ENCODE measurements at places on chromosomes 11 and 22.

DNA sequence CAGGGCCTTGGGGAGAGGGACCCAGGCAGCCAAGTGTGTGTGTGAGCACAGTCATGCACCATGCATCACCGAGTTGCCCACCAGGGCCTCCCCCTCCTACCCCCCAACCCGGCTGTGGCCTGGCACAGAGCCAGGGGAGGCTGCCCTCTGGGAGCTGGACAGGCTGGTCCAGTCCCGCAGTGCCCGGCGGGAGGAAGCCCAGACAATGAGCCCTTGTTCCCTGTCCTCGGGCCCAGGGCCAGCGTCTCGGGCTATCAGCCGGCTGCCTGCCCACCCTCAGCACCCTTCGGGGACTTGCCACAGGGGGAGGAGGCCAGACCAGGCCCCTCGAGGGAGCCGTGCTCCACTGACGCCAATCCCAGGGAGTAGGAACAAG is 4.5 kb downstream of the LRRC75B start:
- DNase-seq = no peak

DNA sequence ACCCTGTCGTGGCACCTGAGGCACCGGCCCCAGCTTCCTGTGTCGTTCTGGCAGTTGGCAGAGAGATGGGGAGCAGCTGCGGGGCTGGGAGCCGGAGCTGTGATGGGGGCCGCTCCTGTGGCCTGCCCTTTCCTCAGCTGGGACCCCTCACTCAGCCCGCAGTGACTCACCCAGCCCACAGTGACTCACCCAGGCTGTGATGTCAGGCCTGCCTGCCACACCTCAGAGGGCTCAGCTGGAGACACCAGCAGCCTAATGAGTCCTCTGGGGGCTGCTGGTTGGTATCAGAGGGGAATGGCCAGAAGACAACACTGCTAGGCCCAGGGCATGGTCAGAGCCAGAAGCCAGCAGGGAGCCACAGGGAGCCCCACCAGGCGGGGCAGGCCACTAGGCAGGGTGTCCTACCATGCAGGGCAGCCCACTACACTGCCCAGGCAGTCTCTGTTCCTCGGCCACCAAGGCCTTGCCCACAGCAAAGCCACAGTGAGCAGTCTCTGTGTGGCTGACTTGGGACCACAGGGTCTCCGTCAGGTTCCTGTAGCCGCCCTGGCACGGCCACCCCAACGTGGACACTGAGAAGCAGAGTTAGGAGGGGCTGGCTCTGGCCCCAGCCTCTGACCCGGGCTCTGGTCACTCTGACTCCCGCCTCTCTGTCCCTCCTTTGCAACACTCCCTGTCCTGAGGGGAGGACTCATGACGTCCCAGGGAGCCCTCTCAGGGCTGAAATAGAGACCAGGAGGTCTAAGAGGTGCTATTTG is 4.2 kb upstream of the FXYD2 start:
- DNase-seq = no peak

DNA sequence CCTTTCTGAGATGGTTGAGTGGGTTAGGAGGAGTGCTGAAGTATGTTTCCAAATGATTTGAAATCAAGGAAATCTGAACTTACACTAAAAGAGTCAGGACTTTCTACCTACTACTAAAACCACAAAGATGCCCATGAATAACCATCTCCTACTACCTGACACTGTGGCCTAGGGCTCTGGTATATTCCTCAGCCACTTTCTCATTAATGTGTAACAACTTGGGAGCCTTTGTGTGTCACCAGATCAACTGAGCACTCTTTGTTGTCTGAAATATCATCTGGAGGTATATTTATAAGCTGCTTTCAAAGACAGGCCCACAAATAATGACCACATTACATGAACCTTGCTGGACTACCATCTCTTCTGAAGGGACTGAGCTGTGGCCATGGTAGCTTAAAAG is 43.9 kb downstream of the RELT start:
- DNase-seq = no peak

GRCh38 chr22:39907605-39908097 is 6.8 kb downstream of the GRAP2 start:
- DNase-seq = no peak

- no peak for DNase-seq
Measured at GRCh38 chr11:124746621-124747243, 5.3 kb downstream of the VSIG2 start.

DNA sequence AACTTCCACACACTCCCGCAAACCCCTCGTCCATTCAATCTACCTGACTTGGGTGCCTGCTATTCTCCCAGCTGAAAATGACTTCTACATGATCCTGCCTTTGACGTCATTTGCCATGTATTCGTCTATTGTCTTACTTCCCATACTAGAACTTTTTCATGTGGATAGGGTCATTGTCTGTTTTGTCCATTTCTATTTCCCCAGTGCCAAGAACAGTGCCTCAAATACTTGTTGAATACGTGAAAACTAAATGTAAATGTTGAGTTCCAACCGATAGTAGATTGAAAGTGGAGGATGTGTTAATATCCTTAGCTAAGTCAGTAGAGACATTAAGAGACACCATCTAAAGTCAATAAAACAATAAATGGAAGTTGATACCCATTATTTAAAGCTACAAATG is 935 bp downstream of the TRIM68 start:
- DNase-seq = no peak

- no peak for DNase-seq
Measured at GRCh38 chr11:95222817-95223216, 8.2 kb downstream of the SESN3 start.

- no peak for DNase-seq
Measured at GRCh38 chr11:8545698-8546366, 48.2 kb downstream of the STK33 start.

DNA sequence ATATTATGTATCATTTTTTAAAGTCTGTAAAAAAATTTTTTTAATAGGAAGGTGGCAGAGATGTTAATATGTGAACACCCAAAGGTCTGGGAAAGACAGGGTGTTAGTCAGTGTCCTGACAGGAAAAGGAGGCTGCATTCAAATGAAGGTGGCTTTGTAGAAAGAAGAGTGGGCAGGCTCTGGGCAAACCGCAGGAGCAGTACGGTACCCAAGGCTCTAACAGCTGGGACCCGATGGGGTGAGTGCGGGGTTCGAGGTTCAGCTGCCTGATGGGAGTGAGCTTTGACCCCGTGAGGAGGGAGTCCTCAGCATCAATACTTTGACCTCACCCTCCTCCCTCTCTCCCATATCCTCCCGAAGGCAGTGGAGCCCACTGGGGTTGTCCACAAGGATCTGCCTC is 142.5 kb downstream of the C11orf91 start:
- no peak for DNase-seq

DNA sequence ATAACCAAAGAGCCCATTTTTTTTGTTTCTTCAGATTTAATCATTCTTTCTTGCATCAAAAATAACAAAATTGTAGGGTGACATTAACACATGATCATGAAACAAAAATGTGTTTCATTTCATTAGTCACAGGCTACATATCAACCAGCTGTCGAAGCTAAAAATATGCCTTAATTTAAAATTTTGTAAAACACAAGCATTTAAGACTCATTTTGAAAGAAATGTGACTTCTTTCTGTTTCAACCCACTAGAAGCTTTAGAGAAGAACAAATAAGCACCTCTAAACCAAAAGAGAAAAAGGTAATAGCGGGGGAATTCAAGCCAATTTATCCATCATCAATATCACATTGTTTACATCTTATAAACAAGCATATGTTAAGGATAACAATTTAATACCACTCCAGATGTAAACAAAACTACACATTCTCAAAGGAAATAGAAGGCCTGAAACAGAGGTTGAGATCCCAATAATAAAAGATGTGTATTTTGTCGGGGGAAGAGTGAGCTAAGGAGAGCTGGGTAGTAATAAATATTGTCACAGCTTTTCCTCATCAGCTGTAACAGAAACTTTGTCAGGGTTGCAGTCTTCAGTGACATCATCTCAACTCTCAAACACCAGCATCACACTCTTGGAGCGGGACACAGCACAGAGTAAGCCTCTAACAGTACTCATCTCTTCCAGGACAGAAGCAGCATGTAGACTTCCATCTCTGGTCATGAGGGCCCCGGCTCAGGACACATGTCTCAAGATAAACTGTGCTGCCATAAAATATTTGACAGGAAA is 42.0 kb downstream of the ALG9 start:
- no peak for DNase-seq

DNA sequence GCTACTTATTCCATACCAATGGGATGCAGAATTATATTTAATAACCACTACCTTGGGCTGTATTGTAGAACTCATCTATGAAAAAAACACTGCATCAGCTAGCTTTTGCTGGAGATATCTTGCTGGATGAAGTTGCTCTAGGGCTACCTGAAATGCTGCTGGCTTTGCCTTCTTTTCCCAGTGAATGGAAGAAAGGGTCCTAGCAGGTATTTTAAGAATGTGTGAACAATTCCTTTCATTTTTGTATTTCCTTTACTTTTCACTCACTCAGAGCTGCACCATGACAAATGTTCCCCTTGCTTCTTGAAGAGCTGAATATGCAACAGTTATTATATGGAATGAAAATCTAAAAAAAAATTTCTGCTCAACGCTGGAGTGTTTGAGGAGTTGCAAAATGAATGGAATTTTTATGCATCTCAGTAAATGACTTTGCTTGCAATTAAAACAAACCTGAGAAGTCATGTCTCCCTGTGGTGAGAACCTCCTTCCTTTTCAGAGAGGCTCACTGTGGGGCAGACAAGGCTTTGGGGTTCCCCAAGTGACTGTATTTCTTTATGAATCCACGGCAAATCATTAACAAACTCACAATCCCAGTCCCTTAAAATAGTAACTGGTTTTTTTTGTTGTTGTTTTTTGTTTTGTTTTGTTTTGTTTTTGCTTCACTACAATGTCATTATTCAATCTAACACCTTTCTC is 566.8 kb upstream of the KIRREL3 start:
- no peak for DNase-seq

DNA sequence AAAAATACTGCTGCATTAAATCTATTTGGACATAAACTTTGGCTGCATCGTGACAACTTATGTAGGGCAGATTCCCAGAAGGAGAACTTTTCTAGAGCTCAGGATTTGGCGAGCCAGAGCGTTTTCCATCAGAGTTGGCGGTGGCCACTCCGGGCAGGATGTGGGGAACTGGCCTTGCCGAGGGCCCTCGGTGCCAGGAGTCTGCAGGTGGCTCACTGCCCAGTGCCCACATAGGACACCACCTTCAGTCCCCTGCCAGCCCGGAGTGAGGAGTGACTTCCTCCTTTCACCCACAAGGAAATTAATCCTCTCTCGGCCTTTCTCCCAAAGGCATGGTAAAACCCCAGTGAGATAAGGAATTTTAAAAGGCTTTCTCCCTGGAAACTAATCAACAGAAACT is 1.6 kb upstream of the LGALS2 start:
- no peak for DNase-seq

DNA sequence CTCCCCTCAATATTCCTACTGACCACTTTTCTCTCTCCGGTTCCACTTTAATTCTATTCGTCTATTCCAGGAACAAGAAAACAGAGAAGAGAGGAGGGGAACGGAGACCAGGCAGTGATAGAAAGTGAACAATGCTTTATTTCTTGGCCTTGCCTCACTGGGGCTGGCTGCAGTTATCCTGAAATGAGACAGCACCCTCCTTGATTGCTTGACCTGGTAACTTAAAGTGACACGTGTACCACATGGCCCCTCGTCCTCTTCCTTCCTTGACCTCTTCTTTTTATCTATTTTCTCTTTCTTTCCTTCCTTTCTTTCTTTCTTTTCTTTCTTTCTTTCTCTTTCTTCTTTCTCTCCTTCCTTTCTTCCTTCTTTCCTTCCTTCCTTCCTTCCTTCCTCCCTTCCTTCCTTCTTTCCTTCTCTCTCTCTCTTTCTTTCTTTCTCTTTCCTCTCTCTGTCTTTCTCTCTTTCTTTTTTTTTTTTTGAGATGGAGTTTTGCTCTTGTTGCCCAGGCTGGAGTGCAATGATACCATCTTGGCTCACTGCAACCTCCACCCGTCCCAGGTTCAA is 52.8 kb upstream of the CLMP start:
- DNase-seq = no peak

- DNase-seq = peak; percentile 67
Measured at GRCh38 chr11:122832721-122833470, 5.4 kb upstream of the CRTAM start.

GRCh38 chr11:124776865-124777645 is 15.0 kb upstream of the ESAM start:
- DNase-seq = no peak

- no peak for DNase-seq
Measured at GRCh38 chr11:3153291-3153861, 11.7 kb downstream of the OSBPL5 start.

DNA sequence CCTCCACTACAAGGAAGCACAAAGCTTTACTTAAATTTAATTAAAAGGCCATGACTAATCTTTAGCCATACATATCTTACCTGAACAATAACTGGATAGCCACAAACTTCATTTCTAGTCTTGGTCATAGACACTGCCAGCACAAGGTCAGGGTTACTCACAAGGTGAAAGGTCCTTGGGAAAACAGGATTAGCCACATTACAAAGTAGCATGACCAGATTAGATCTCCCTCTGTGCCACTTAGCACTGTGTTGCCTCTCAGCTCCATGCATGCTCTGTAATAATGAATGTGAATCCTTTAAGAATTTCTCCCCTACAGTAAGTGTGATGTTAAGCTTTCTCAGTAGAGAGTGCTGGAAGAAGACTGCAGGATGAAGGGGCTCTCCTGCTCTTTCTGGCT is 325.1 kb upstream of the MPPED2 start:
- DNase-seq = no peak

DNA sequence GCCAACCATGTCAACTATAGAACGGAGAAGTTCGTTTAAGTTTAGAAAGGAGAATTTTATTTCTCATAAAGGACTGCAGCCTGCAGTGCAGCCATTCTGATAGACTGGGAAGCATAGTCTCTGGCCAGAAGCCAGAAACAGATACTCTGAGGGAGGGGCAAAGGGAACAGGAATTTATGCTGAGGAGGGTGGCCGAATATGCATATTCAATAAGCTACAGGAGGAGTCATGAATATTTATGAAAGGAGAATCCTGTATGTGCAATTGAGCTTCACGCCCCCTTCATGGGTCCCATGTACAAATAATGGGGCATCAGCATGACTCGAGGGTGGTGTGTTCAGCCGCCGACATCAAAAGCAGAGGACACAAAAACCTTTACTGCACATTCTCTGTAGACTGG is 199.9 kb downstream of the CWF19L2 start:
- DNase-seq = no peak

GRCh38 chr22:38211556-38211955 is 9.8 kb downstream of the MAFF start:
- DNase-seq = no peak

- DNase-seq = peak; percentile 59
Measured at GRCh38 chr11:113896156-113896879, 8.3 kb upstream of the HTR3B start.

GRCh38 chr11:111059726-111060125 is 185.8 kb upstream of the POU2AF2 start:
- DNase-seq = no peak

DNA sequence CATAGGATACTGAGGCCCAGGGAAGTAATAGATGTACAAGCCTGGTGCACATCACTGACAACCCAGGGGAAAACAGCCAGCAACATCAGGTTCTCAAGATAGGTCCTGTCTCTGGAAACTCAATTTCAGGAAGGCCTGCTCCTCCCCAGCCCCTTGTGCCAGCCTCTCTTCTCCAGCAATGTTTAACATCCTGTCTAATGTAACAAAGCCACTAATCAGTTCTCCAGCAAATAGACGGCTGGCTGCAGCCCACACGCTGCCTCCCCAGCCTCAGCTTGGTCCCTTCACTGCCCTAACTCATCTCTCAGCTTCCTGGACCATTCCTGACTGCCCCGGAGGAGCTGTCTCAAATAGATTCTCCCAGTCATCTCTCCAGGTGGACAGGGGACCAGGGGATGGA is 37.8 kb downstream of the RPL27A start:
- no peak for DNase-seq

GRCh38 chr22:41501209-41501608 is 32.3 kb downstream of the ACO2 start:
- DNase-seq = peak; percentile 36
